Amniotic epithelial cell (primary cell): ENCODE measurements at places on chromosomes 7 and 10.

- DNase-seq = no peak
Measured at GRCh38 chr10:119550827-119551226, 8.3 kb upstream of the RGS10 start.

- DNase-seq = peak; percentile 72
Measured at GRCh38 chr10:24205821-24206220, 3.1 kb upstream of the KIAA1217 start.

- no peak for DNase-seq
Measured at GRCh38 chr7:484356-485101, 35.1 kb downstream of the PDGFA start.

DNA sequence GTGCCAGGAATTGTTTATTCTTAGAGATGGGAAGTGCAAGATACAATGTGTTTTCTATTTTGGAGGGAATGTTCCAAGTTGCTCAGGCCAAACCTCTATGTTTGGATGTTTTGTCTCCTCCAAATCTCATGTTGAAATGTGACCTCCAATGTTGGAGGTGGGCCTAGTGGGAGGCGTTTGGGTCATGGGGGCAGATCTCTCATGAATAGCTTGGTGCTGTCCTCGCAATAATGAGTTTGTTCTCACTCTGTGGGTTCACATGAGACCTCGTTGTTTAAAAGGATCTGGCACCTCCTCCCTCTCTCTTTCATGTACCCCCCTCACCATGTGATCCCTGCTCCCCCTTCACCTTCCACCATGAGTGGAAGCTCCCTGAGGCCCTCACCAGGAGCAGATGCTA, 8.3 kb upstream of the GDF10 start:
- DNase-seq = no peak

GRCh38 chr10:11881477-11882417, 58.6 kb downstream of the PROSER2 start:
- DNase-seq = peak; percentile 15
